ENCODE measurements at places on chromosomes 5 and 9. TPM values are rescaled to one million over a fixed set of nuclear protein-coding genes. Genes with fewer than 3 reads are reported as not detected.

The TMEM215 gene
- total RNA-seq, result not detected

The PCDH12 gene
- total RNA-seq, result 0.57 TPM

GRCh38 chr9:112884101-112884500 lies 6.6 kb downstream of the SLC46A2 start:
- H3K27me3 ChIP-seq, result no peaks in the 10 kb centered on the region
- H3K27ac ChIP-seq, result no peak overlapping the region
- no peak for DNase-seq
- H3K4me3 ChIP-seq, result no peak overlapping the region
- no peaks in the 10 kb centered on the region for H3K36me3 ChIP-seq

- no peaks in the 10 kb centered on the region for H3K27me3 ChIP-seq
- no peaks in the 10 kb centered on the region for H3K4me1 ChIP-seq
- H3K36me3 ChIP-seq, result no peaks in the 10 kb centered on the region
- no peak for DNase-seq
Observed at GRCh38 chr9:120151806-120152205, 428.2 kb downstream of the CDK5RAP2 start.

- no peak overlapping the region for H3K27ac ChIP-seq
- peaks cover 5% of the 10 kb centered on the region for H3K27me3 ChIP-seq
- DNase-seq, result peak; percentile 57
- peaks cover 17% of the 10 kb centered on the region for H3K4me1 ChIP-seq
Observed at GRCh38 chr9:126704157-126704891, 90.6 kb downstream of the LMX1B start.

DNA sequence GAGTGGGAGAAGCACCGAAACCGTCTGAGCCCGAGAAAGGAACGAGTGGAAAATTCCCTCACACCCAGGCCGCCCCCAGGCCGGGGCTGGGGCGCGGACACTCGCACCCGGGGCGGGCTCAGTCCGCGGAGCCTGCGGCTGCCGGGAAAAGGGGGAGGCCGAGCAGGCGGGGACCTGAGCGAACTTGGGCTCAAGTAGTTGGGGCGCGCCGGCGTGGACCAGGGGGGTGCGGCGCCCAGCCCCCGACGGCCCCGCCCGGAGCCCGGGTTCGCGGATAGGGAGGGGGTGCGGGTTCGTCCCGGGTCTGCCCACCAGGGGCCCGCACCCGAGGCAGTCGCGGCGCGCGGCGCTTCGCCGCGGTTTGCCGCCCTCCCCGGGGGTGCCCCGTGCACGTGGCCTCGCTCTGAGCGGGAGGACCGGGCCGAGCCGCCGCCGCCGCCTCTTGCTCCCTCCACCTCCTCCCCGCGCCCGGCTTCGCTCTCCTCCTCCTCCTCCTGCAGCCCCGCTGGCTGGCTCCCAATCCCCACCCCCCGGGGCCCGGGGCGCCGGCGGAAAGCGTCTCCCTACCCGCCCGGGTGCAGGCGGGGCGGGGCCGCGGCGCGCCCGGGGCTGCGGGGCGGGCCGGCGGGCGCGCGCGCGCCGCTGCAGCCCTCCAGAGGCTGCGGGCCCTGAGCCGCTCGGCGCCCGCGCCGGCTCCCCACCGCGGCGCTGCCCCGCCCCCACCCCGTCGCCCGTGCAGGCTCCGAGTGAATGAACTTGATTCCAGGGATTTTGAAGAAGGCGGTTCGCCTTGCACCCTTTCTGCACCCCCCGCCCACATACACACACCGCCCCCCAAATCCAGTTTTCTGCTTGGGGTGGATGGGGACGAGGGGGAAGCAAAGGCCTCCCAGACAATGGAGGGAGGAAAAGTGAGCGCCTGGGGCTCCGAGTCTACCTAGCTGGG lies 1.3 kb upstream of the NFIB start:
- H3K27ac ChIP-seq, result peak overlapping the region; percentile 96
- H3K36me3 ChIP-seq, result no peaks in the 10 kb centered on the region
- peak; percentile 90 for DNase-seq

The QRFP gene
- not detected for total RNA-seq

The SLC45A2 gene
- total RNA-seq, result 0.31 TPM

DNA sequence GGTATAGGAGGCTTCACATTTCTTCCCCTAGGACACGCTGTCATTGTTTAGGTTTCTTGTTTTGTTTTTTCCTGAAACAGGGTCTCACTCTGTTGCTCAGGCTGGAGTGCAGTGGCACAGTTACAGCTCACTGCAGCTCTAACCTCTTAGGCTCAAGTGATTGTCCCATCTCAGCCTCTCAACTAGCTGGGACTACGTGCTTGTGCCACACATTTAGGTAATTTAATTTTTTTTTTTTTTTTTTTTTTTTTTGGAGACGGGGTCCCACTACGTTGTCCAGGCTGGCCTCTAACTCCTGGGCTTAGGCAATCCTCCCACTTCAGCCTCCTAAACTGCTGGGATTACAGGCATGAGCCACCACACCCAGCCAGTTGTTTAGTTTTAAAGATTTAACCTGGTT lies 66.2 kb downstream of the EXOSC2 start:
- no peaks in the 10 kb centered on the region for H3K36me3 ChIP-seq
- DNase-seq, result no peak
- no peak overlapping the region for H3K27ac ChIP-seq
- H3K4me1 ChIP-seq, result peaks cover 13% of the 10 kb centered on the region
- no peak overlapping the region for H3K4me3 ChIP-seq

DNA sequence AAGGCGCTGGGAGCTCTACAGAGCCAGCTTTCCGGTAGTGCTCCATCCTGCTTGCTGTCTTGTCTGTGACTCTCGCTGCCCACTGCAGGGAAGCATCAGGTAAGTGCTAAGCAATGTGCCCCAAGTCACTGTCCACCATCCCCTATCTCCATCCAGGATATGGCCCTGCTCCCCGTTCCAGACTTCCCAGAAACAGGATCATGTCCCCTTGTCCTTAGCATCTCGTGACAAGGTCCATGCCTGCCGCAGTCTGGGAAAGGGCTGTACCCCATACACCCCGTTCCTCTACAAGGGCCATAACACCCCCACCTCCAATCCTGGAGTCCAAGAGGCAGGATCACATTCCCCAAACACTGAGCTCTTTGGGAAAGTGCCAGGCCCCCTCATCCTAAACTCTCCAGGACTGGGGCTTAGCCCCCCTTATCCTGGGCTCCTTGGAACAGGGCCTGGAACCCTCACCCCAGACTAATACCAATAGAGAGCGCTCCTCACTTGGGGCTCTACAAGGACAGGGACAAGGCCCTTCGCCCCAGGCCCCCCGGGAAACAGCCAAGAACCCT lies 566 bp downstream of the RPP25L start:
- H3K4me3 ChIP-seq, result peak overlapping the region; percentile 91
- no peaks in the 10 kb centered on the region for H3K27me3 ChIP-seq
- peaks cover 3% of the 10 kb centered on the region for H3K36me3 ChIP-seq
- DNase-seq, result no peak

Data from A673 (cell line).